ENCODE measurements at places on chromosomes 1 and 21.

DNA sequence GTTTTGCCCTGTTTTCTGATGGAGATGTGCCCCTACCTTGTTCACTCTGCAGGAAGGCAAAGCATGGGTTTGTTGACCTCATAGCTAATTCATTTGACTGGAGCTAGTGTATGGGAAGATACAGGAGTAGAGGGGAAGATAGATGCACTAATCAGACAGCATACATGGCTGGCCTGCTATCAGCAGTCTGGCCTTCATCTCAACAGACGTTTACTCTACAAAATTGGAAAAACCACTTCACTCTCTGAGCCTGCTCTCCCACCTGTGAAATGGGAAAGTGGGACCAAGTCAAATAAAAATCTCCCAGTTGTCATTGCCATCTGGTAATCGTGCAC is 235.2 kb upstream of the RAB4A start:
- no peak for DNase-seq

- no peak for DNase-seq
Observed at GRCh38 chr1:86987446-86987845, 73.0 kb downstream of the HS2ST1 start.

DNA sequence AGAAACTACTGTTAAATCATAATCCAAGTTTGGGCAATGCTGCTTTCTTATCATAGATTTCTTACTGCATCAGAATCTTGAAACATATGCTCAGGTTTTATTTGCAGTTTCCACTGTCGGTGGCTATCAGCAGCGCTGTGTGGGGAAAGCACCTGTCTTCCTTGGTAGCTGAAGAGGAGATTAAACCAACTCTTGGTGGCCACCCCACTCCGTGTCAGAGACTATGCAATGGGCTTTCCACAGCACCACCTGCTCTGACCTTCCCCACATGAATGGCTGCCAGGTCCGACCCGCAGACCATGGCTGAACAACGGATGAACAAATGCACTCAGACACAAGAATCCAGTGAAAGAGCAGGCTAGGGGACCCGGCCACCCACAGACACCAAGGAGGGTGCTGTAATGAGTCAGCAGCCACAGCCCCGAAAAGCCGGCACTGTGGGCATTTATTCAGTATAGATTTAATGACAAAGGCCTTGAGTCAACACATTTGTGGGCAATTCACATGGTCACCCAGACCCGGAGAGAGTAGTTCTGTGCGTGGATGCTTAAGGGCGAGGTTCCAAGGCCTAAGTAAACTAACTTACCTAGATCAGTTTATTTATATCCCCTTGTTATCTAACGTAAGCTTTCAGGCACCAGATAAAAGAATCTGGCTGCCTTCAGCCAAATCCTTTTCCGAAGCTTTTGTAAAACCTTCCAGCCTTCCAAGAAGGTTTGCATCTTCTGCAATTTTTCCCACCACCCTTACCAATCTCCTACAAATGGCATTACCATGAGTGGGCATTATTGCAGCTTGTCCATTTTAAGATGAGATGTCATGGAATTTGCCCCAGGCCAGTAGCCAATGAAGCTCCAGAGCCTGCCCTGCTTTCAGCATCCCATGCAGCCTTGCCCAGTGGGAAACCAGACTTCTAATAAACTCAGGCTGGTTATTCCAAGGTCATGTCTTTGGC is 82.7 kb downstream of the HLCS start:
- no peak for DNase-seq

GRCh38 chr1:15678578-15678977 is 5.5 kb upstream of the PLEKHM2 start:
- DNase-seq, result peak; percentile 40

DNA sequence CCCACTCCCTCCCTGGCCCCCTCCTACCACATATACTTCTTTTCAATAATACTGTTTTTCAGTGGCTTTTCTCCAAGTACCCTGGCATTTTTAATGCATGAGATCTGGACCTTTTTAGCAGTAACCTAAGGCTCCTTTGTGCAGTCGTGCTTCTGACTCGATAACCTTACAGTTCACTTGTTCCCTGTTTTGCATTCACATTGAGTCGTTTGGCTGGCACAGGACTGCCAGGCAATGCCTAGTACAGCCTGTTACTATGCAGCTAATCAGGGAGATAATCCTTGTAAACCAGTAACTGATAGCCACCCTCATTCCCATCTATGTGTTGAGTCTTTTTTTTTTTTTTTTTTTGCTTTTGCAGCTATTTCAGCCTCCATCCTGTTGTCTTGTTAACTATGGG is 3.7 kb downstream of the ATP1B1 start:
- no peak for DNase-seq

DNA sequence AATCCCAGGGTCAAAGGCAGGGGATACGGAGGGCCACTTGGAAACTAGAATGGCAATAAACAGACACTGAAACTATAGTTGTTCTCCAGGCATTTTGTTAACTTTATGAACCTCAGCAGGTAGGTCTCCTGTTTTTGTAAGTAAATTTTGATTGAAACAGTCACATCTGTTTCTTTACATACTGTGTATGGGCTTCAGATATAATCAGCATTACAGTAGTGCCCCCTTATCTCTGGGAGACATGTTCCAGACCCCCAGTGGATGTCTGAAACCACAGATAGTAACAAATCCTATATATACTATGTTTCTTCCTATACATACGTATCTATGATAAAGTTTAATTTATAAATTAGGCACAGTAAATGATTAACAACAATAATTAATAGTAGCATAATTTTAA is 11.5 kb downstream of the STIL start:
- DNase-seq, result no peak

DNA sequence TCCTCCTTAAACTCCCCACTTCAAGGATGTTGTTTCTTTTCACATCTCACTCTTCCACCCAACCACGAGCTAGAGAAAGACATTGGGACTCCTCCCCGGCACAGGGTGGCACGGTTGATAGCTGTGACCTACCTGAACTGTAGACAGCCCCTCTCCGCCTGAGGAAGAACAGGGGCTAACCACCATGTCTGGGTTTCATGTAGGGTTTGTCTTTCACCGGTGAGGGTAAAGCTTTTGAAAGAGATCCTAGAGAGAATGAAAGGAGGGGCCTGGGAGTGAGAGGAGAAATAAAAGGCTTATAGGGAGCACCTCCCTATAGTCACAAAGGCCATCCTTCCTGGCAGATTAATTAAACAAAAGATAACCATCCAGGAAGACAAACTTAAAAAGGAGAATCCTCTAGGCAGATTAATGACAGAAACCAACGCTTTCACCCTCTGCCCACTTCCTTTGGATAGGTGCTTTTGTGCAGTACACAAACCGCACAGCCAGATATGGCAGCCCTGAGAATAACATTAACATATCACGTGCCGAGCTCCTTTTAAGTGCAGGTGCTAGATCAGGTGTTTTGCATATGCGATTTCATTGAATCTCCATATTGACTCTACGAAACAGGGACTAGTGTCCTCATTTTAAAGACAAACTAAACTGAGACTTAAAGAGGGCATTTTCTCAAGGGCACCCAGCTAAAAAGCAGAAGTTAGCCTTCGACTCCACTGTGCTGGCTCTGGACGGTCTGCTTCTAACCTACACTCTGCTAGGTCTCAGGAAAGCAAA is 178.1 kb upstream of the RUNX1 start:
- DNase-seq, result peak; percentile 99

DNA sequence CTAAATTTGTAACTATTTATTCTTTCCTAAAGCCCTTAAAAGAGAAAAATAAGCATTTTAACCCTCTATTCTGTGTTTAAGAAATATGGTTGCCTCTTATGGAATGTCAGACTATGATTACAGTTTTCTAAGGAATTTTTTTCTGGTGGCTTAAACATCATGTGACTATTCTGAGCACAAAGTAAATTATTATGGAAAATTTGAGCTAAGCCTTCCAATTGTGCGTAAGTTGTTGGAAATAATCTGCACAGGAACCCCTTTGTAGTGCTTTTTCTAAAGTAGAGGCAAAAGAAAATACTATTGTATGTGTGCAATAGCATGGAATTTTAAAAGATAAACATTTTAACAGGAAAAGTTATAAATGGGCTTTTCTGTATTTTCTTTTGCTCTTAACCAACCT is 254.8 kb downstream of the PBX1 start:
- DNase-seq, result no peak
